ENCODE measurements at places on chromosomes 3 and 15.

DNA sequence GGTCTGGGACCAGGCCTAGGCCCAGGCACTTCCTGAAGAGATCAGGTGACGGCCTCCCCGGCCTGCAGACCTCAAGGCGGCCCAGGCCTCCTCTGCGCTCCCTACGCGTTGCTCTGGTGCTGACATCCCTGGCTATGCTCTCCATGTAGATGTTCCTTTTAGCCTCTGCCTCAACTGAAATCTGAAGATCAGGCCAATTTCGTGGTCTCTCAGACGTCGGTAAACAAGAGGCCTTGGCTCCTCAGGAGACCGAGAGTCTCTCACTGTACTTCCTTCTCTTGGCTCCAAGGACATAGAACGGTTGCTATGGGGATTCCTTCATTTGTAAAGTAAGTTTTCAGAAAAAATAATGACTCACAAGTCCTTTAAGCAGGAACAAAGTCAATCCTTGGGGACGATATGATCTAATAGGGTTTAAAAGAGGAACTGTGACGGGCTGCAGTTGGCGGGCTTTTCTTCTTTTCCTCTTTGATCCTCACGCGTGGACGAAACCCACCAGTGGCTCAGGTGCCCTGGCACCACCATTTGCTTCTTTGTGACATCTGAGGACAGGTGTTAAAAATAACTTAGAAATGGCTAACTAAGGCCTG lies 55.6 kb upstream of the CGNL1 start:
- peak; percentile 55 for DNase-seq

DNA sequence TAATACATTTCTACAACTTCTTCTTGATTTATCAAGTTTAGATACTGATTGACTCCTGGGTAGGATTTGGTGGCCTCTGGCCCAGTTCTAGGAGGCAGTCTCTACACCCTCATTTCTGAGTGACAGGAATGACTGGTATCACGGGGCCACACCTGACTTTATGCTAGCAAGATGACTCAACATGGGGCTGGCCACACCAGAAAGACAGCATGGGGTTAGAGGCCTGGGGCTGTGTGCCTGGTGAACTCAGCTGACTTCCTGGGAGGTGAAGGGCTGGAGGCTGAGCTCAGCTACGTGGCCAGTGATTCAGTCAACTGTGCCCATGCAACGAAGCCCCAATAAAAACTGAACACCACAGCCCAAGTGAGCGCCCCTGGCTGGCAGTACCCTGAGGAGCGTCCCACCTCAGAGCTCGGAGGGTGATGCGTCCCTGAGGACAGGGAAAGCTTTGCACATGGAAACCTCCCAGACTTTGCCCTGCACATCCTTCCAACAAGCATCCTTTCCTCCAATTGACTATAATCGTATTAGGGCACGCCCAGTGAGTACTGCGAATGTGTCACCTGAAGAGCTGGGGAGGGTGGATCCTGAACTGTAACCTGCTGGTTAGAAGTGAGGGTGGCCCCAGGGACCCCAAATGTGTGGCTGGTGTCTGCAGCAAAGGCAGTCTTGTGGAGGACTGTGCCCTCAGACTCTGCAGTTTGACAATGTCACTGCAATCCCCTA lies 57.2 kb downstream of the NIPA2 start:
- peak; percentile 73 for DNase-seq

- DNase-seq, result no peak
Measured at GRCh38 chr3:193894121-193894863, 241.7 kb upstream of the HES1 start.

DNA sequence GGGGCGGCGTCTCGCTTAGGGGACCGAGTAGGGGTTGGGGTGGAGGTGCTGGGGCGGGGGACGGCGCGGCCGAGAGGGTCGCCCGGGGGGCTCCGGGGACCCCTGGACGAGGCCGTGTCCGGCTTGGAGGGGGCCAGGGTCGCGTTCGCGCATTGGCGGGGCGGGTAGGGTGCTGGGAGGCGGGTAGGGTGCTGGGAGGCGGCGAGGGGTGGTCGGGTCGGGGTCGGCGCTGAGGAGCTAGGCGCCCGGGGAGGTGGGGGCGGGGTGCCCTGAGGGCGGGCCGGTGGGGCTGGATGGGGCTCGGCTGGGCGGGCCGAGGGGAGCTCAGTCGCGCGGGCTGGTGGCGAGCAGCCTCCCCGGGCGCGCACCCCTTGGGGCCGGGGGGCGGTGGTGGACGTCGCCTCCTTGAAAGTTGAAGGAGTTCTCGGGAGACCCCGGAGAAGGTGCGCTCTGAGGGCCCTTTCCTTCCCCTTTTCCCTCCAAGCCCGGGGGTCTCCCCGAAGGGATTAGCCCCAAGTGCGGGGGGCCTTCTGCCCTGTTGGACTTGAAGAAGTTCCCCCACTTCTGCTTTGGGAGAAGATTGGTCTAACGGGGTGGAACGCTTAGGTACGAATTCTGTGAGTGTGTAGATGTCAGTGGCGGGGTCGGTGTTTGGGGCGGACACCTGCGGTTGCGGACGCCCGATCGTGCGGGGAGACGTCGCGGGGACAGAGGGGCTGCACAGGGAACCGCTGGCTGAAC lies 543 bp downstream of the MEF2A start:
- DNase-seq, result peak; percentile 20

GRCh38 chr3:30604558-30604957 lies 1.8 kb upstream of the TGFBR2 start:
- no peak for DNase-seq

DNA sequence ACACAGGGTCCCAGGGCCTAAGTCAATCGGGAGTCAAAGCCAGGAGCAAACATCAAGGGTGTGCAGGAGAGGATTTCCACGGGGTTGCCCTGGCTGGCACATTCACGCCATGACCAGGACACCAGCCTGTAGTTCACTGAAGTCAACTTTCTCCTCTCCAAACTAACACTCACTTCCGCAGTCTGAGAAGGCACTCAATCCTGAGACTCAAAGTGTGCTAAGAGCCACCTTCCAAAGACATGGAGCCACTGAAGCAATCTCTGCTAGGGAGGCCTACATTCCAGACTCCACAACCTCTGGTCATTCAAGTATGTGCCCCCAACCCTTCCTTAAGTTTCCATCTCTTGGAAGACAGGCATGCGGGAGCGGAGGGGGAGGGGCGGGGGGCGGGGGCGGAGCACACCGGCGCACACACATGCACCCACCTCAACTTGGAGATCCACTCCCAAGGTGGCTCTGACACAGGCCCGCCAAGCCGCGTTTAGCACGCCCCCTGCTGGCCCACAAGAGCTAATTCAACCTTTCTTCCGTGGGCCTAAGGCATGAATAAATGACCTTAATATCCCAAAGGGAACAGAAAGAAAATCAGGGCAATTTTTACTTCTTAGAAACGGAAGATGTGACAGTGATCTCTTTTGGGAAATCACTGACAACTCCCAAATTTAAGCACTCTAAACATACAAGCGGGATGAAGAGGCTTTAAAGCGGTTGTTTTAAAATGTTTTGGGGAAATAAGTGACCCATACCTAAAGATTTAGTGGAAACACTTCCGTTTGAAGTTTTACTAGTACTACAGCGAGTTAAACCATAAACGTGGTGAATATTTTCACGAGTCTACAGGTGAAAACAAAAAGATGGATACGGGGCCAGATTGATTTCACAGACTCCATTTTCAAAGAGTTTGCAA lies 162.5 kb upstream of the CHRNA7 start:
- peak; percentile 37 for DNase-seq

DNA sequence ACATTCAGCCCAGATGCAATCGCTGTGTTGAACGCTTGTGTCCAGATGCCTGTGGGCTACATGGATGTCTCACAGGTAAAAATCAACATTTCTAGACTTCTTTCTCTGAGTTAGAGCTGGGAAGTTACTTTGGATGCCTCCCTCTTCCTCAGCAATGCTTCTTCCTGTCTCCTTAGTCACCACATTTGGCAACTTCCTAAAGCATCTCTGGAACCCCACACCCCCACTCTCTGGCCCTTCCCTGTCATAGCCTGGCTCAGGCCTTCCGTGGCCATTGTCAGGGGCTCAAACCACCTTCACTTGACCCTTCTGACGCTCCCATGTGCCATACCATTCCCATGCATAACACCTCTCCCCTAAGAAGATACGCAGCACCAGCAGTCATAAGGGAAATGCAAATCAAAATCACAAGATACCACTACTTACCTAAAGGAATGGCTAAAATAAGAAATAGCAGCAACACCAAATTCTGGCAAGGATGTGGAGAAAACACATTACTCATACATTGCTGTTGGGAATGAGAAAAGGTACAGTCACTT lies 21.6 kb upstream of the RGMA start:
- no peak for DNase-seq

GRCh38 chr15:101307048-101307896 lies 12.2 kb upstream of the SNRPA1 start:
- DNase-seq, result no peak

DNA sequence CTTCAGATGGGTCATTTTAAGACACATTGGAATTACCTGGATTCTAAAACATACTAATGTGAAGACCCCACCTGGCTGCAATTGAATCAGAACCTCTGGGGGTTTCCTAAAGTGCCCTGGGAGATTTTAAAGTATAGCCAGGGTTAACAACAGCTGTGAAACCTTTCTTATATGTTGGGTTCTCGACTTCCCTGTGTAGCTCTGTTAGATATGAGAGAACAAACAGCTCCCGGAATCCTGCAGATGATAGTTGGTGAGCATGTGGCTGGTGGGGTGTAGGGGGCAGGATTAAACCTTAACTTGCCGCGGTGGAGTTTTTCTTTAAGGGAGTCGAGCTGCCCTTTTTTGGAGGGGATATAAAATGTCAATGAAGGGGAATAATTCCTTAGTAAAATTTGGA lies 12.1 kb downstream of the PLCL2 start:
- no peak for DNase-seq

DNA sequence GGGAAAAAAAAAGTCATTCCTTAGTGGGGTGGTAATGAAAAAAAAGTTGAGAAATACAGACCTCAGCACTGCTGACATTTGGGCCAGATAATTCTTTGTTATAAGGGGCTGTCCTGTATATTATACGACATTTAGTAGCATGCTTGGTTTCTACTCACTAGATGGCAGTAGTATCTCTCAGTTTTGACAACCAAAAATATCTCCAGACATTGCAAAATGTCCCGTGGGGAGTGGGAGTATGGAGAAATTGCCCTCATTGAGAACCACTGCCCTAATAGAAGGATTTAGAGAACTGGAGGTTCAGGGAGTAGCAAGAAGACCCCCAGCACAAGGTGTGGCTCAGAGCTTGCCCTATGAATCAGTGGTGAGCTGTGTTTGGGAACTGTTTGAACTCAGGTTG lies 28.6 kb upstream of the TEX264 start:
- peak; percentile 18 for DNase-seq

GRCh38 chr3:104796556-104796955 lies 570.2 kb upstream of the ALCAM start:
- peak; percentile 33 for DNase-seq

DNA sequence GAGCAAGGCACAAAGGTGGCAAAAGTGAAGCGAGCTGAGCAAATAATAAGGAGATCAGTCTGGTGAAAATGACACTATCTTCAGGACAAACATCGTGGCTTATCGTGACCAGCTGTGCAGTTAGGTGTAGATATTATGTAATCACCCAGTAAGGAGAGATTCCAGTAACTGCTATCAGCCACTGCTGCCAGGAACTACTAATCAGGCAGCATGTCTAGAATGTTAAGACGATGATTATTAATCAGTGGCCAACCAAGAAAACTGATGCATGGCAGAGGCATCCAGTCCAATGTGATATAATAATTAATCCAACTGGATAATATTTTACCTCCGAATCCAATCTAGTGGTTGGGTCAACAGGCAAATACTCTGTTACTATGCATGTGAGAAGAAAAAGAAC lies 252.7 kb upstream of the ZPLD1 start:
- peak; percentile 86 for DNase-seq

DNA sequence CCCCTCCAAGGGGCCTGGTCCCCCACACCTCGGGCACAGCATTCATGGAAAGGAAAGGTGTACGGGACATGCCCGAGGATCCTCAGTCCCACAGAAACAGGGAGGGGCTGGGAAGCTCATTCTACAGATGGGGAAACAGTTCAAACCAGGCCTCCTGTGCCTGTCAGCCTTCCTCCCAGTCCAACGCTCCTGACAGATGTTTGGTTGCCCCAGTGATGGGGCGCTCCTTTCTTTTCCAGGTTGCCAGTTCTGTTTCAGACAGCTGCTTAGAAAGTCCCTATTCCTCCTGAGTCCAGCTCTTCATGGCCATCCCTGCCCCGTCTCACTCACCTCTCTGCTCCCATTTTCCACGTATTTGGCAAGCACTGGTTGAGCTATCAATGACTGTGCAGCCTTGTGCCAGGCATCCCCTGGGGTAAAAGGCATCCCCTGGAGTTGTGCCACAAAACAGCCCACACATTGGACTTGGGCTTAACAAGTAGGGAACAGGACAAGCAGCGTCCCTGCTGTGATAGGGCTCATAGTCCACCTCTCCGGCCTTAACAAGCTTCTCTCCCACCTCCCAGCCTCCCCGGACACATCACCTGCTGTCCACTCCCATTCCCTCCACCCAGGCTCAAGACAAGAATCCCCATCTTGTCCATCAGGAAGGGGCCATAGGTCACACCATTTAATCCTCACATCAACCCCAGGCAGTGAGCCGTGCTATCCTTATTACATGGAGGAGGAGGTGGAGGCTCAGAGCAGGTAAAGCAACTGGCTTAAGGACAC lies 6.6 kb downstream of the OXTR start:
- peak; percentile 53 for DNase-seq

- no peak for DNase-seq
Measured at GRCh38 chr3:14922863-14923262, 24.5 kb upstream of the NR2C2 start.

GRCh38 chr15:97026781-97027180 lies 696.3 kb downstream of the NR2F2 start:
- DNase-seq, result no peak

DNA sequence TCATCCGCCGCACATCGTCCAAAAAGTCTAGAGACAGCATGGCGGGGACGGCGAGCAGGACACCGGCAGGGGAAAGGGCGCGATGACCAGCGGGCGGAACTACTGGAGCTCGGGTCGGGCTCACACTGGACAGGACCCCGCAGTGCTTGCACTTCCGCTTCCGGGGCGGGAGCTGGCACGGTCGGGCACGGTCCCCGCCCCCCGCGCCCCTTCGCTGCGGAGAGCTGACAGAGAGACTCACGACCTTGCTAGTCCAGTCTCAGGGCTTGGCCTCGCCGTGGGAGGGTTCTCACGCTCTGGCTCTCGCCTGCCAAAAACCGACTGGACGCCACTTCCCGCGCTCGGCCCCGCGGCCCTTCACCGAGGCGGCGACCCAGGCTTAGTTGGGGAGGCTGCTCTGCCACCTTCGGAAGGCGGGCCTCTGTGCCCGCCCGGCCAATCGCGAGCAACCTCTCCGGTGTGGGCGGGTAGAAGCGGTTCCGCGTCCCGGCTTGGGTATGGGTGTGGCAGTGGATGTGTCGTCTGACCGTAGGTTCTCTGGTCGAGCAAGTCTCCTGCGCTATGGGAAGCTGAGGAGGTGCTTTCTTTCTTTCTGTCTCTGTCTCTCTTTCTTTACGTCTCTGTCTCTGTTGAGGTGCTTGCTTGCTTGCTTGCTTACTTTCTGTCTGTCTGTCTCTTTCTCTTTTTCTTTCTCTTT lies at the start of gene SEC11A:
SEC11A (minus strand) TSS at position 104 of the 697 bp plus-strand sequence; CDS start at position 40, 64 bp downstream.
- DNase-seq, result peak; percentile 96

- no peak for DNase-seq
Measured at GRCh38 chr3:78792212-78792611, 975.6 kb downstream of the ROBO1 start.

Data from EH (cell line).